NCI-H1417 treated with DMSO at 0.1 percent for 48 hours (cell line): ENCODE measurements at places on chromosomes 13 and 19.

DNA sequence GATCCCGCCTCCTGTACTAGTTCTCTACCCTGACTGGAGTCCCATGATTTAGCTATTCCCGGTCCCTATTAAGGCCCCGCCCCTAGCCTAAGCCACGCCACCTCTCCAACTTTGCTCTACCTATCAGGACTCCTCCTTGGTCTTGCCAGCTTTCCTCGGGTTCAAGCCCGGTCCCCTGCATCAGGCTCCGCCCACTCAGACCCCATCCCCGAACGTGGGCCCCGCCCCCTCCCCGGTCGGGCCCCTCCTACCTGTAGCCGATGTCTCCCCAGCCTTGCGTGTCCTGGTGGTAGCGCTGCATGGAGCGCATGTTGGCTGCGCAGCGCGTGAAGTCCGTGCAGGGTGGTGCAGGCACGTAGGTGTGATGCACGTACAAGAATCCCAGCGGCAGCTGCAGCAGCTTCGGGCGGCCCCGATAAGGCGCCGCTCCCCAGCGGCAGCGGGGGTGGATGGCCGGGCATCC, 7.3 kb upstream of the RASAL3 start:
- DNase-seq, result no peak

DNA sequence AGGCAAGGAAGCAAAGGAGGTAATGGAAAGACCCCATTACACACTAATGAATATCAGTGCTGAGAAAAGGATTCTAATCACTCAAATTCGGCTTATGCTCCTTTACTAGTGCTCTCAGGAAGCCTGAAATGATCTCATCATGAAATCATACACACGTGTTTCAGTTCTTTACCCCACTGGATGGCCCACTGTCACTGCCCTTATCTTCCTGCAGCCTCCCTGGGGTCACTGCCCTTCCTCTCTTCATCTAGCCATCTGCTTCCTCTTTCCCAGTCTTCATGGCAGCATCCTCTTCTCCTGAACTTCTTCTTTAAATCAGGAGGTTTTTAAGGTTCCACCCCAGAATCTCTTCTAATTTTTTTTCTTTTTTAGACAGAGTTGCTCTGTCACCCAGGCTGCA, 27.9 kb upstream of the EEF1AKMT1 start:
- no peak for DNase-seq

DNA sequence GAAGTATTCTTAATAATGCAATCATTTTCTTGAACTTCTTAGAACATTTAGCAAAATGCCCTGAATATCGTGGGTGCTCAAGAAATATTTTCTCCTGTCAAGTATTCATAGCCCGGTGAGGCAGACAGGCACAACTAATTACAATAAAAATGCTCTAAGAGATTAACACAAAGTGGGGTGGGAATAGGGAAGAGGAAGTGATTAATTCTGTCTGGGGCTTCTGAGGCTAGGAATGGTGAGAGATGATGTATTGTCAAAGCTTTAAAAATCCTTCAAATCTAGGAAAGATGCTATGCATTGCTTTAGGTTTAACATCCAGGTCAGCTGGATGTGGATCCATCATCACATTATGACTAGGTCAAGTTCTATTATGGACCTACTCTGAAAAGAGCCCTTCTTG, 66.9 kb upstream of the POSTN start:
- no peak for DNase-seq

DNA sequence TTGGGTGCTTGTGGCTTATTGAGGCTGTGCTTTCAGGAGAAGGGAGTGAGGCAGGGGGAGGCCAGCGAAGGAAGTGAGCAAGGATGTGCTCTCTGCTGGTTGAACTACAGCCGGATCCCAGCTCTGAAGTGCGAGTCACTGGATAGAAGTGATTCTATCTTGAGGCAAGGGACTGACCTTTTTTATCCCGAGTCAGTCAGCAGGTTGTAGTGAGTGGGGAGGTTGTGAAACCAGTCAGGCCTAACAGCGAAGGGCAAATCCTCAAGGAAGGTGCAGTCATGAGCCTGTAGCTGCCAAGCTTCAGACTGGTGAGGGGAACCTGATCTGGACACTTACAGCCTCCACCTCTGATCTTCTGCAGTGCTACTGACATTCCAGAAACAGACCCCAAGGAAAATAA, 18.6 kb downstream of the SCEL start:
- DNase-seq, result no peak

GRCh38 chr13:28181413-28181812, 43.1 kb downstream of the PAN3 start:
- no peak for DNase-seq

DNA sequence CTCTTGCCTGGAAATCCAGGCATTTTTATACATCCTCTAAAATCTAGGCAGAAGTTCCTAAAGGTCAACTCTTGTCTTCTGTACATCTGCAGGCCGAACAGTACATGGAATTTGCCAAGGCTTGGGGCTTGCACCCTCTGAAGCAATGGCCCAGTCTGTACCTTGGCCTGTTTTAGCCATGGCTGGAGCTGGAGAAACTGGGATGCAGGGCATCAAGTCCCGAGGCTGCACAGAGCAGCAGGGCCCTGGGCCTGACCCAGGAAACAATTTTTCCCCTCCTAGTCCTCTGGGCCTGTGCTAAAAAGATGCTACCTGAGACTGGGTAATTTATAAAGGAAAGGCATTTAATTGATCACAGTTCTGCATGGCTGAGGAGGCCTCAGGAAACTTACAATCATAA, 520.8 kb upstream of the MIR17HG start:
- no peak for DNase-seq

DNA sequence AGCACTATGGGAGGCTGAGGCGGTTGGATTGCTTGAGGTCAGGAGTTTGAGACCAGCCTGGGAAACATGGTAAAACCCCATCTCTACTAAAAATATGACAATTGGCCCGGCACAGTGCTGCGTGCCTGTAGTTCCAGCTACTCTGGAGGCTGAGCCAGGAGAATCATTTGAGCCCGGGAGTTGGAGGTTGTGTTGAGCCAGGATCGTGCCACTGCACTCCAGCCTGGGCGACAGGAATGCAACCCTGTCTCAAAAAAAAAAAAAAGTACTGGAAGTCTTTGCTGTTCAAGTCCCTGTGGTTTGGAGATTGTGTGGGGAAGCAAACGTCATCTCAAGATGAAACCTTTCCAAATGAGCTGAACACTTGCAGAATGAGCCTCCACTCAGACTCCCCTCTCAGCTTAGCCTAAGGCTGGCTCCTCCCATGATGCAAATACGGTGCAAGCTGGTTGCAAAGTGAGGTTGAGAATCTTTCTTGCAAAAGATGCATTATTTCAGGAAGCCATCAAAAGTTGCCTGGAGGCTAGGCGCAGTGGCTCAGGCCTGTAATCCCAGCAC, 46.2 kb downstream of the MYO9B start:
- no peak for DNase-seq

DNA sequence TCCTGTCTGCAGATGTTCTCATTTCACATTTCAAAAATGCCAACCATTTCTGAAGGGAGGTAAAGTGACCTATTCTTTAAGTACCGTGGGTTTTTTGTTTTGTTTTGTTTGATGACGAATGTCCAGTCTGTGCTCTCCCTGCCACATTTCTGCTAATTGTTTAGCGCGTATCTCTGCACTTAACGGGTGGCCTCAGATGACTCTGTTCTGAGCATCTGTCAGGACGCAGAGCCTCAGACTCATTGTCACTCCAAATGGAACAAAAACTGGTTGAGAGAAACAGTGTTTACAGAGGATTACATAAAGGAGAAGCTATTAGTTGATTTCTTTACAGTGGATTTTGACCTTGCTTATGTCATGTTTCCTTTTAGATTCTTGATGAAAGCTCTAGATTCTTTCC, 23.7 kb downstream of the TPP2 start:
- DNase-seq, result no peak

DNA sequence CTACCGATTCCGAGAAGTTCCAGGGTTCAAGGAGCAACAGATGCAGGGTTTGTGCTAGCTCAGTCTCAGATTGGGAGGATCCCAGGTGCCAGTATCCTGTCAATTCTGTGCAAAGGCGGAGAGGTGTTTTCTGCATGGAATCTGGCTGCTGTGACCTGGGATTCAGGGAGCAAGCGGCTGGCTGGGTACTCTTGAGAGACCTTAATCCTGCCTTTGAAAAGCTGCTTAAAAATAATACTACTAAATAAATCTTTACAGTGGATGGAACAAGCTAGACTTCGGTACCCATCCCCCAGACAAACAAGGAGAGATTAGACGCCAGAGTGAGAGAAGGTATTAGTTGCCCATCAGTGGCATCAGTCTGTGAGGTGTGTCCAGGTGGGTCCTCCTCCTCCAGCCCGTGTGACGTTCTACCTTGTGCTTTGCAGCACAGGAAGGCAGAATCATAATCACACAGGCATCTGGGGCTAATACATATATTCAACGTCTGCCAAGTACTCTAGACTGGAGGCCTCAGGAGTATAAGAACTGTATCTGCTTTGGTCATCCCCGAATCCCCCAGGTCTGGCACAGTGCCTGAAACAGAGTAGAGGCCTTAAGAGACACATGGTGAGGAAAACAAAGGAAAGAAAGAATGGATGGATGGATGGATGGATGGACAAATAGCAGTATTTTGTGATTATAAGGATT, 230.6 kb downstream of the ZNF536 start:
- DNase-seq, result no peak

DNA sequence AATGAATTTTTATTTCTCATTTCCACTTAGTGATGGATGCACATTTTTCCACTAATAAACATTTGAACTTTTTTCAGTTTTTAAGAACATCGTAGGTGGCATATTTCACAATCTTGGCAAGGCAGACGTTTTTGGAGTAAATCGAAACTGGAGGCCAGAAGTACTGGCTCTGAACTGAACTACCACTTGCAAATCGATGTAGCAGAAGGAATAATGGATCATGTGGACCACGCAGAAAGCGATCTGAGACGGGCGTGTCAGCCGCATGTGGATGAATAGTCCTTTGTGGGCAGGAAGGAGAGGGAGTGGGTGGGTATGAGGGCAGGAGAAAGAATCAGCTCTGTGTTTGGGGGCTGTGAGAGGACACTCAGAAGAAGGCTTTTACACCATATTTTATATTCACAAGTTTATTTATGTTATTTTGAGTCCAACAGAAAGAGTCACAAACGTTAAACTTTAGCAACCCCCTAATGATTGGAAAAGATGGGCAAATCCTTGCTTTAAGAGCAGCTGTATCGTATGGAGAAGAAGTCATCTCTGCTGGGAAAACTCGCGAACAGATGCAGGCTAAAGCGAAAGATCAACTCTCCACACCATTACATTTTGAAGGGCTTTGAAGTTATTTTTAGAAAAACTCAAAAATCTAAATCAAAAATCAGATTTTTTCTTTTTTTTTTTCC, 90.5 kb downstream of the COL4A2 start:
- DNase-seq, result no peak

DNA sequence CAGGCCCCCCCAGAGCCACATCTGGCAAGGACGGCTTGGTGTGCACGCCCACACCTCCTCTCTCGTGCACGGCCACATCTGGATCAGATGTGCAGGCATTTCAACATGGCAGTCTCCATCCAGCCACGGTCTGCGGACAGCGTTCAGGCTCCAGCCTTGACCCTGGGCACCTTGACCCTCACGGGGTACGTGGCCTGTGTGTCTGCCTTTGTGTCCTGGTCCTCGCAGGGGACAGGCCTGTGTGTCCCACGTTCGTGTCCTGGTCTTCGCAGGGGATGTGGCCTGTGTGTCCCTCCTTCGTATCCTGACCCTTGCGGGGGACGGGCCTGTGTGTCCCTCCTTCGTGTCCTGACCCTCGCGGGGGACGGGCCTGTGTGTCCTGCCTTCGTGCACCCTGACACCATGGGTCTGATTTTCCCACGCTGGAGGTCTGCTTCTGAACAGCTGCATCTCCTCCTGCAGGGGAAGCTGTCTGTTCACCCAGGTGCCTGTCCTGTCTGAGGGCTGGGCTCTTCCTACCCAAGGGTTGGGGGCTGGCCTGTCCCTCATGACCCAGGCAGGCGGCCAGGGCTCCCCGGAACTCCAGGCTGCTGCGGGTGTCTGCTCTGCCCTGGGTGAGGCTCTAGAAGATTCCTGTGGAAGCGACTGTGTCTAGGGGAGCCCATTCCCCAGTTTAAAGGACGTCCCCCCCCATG, 25.3 kb downstream of the RASA3 start:
- DNase-seq, result no peak

DNA sequence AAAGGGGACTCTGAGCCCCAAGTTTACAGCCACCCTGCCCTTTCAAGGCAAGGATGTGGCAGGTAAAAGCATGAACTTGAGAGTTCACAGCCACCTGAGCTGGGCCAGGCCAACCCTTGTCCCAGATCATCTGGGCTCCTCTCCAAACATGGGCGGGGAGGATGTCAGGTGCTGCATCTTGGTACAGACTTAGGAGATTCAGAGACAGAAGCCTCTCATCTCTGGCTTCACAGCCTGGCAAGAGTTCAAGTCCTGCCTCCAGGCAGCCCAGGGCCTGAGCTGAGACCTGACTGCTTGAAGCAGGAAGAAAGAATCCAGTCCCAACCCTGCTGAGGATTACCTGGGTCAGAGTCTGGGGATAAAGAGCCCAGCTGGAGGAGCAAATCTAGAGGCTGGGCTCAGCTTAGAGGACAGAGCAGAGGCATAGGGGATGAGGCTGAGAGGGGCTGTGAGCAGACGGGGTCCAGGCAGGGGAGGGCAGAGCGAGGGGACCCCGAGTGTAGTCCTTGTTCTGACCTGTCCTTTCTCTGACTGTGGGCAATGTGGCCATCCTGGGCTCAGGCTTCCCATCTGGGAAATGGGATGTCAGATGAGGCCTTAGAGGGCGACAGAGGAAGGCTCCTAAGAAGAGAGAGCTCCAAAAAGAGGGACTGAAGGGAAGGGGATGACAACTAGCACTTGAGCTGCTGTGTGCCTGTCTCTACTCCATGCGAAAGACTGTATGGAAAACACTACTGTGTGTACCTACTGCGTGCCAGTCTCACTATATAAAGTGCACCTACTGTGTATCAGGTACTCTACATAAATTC, 6.6 kb upstream of the OR10H5 start:
- no peak for DNase-seq

GRCh38 chr19:46678110-46678732, 17.2 kb upstream of the DACT3 start:
- DNase-seq, result no peak

GRCh38 chr13:60028021-60028420, 135.7 kb downstream of the DIAPH3 start:
- DNase-seq, result no peak

- no peak for DNase-seq
These were observed 216.5 kb downstream of the EFNB2 start for GRCh38 chr13:106318941-106319411.

GRCh38 chr19:6576869-6577475, 14.0 kb downstream of the CD70 start:
- no peak for DNase-seq
